Hematopoietic multipotent progenitor cell treated with erythropoietin and hydrocortisone succinate and interleukin-3 and kit ligand, for 15 days (in vitro differentiated cells): ENCODE measurements at places on chromosomes 11 and 22.

GRCh38 chr11:1150116-1150515 lies 7.6 kb upstream of the MUC5AC start:
- no peak for DNase-seq

- no peak for DNase-seq
Observed at GRCh38 chr22:26990503-26991189, 333.3 kb downstream of the MIAT start.

GRCh38 chr11:83280256-83280655 lies 5.9 kb downstream of the CCDC90B start:
- DNase-seq: no peak

GRCh38 chr22:26172389-26172990 lies 3.2 kb downstream of the SEZ6L start:
- peak; percentile 15 for DNase-seq

- DNase-seq: no peak
Observed at GRCh38 chr11:48005136-48005535, 24.8 kb downstream of the PTPRJ start.
